ENCODE measurements at places on chromosomes 3 and 15.

GRCh38 chr15:42094512-42094963, at the start of gene PLA2G4D:
Gene PLA2G4D, minus strand, starts transcription at chr15:42094562. Its CDS starts 103 bp downstream, at chr15:42094459.
- no peak for DNase-seq

GRCh38 chr3:43373560-43373928, 87.2 kb downstream of the SNRK start:
- DNase-seq = no peak

GRCh38 chr3:54549607-54550220, 378.1 kb downstream of the LRTM1 start:
- no peak for DNase-seq

GRCh38 chr3:24135280-24135679, 190.2 kb downstream of the NR1D2 start:
- no peak for DNase-seq

DNA sequence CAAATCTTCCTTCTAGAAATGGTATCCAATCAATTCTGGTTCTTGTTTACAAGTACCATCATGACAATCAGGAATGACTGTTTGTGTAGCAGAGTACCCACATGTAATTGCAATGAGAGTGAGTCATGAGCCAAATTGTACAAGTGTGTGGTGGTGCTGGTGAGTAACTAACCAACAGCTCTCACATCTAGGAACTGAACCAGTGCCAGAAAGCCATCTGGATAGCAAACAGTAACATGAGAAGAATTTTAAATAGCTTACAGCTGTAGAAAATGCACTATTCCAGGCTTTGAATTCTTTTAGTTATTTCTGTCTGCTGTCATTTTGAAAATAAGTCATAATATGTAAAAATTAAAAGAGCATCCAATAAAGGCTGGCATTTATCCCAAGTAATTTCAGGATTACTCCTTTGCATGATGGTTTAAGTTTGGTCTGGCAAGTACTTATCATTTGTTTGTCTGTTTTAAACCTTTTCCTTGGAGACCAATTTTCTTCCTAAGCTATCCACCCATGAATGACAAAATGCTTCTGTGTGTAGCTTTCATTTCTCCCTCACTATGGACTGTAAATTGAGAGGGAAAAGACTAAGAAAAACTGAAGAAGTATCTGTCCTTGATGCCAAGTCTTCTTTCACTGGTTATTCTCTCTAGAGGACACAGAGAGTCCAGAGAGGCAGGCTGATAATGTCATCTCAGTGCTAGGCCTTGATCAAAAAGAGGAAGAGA, 60.0 kb downstream of the PIK3CB start:
- DNase-seq = peak; percentile 89

DNA sequence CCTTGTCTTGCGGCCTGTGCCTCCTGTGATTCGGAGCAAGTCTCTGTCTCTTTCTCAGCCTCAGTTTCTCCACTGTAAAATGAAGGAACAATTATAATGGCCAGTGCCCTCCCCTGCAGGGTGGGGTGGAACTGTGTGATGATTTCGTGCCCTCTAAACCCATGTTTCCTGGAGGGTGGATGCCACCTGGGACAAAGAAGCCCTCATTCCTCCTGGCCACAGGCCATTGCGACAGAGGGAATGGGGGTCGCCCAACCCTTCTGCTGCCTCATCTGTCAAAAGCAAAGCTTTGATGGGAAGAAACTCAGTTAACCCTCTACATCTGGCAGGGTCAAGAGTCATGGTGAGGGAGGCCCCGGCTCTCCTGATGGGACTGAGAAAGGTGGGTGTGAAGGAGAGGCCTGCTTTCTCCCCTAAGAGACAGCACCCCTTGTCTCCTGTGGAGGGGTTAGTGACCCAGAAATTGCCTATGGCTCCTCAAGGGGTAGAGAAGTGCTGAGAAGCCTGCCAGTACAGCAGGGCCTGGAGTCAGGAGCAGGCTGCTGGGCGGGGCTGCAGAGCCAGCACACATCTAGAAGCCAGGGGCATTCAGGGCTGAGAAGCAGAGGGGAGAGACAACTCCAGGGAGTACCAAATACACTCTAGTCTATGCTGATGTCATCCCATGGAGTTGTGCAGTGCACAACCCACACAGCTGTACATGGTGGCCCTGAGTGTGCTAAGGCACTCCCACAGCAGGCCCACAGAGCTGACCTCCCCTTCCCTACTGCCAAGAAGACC, 61.0 kb downstream of the PLXNA1 start:
- no peak for DNase-seq

DNA sequence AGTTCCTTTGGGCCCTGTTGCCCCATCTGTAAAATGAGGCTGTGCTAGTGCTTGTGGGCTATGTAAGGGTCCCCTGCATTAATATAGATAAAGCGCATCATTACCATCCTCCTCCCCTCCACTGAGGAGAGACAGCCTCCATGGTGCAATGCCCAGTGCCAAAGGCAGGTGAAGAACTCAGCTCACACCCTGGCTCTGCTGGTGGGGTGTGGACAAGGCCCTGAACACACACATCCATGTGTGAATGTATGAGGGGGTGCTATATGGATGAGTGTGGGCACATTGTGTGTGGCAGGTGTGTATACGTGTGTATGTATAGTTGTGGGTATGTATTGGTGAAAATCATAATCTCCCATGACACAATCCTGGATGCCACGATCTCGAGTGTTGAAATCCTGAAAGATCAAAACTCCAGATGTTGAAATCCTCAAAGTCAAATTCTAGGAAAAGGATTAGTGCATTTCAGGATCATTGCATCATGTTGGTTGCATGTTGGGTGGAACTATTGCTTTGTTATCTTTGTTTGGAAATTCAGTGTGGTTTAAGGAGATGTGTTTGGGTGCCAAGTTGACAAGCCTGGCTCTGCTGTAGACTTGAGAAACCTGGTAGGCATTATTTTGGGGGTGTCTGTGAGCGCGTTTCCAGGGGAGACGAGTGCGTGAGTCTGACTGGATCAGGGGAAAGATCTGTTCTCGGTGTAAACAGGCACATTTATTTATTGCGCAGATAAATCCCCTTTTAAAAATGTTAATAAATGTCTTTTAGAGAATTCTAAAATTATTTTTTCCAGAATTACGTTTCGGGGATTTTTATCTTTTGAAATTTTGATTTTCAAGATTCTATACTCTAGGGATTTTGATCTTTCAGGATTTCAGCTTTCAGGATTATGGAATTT, 42.0 kb upstream of the SEC61A1 start:
- no peak for DNase-seq

DNA sequence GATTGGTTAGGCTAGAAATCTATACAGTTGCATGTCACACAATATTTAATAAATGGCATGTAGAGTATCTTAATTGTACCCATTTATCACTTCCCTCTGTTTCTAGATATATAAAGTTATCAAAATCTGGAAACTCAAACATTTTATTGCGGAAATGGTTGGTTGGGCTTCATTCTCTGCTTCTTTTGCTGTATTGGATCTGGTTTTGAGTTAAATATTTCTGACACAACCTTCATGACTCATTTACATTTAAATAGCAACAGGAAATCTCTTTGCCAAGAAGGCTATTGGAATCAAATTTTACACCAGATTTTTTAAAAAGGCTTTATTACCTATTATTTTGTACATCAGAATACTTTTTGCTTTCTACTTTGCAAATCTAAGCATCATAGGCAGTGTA, 153.8 kb downstream of the EBLN2 start:
- DNase-seq = no peak

DNA sequence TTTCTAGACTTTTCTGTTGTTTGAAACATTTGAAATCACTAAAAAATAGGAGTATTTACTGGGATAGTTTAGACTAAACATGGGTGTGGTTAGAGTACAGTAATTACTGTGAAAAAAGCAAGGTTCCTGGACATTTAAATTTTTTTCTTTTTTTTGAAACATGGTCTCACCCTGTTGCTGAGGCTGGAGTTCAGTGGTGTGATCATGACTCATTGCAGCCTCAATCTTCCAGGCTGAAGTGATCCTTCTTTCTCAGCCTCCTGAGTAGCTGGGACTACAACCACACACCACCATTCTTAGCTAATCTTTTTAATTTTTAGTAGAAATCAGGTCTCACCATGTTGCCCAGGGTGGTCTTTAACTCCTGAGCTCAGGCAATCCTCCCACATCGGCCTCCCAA, 20.4 kb upstream of the CELF6 start:
- DNase-seq = no peak

DNA sequence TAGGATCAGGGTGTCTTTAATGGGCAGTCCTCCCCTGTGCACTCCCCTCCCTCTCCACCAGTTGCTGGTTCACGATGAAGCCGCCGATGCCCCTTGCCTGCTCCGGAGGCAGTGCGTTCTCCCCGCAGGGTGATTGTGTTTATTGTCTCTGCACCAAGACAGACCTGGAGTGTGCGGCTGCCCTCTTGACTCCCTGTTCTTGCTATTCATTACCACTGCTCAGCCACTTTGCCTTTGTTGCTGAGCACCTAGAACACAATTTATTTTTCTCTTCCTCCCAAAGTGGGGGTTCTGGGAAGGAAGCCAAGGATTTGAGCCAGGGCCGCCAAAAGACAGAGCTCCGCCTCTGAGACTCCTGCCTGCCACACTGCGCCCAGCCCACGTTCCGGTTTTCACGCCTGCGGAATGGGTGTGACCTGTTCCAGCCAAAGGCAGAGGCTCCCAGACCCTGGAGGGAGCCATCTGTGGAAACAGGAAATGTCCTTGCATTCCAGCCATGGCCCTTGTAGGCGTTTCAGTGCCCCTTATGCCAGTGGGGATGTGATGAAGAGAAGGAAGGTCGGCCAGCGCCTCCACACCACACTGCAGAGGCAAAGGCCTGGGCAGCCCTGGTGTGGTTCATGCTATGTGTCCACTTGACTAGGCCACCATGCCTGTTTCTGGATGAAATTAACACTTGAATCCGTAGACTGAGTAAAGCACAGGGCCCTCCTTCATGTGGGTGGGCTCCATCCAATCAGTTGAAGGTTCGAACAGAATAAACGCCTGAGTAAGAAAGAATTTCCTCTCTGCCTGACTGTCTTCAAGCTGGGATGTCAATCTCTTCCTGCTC, 85.8 kb downstream of the HMG20A start:
- no peak for DNase-seq

DNA sequence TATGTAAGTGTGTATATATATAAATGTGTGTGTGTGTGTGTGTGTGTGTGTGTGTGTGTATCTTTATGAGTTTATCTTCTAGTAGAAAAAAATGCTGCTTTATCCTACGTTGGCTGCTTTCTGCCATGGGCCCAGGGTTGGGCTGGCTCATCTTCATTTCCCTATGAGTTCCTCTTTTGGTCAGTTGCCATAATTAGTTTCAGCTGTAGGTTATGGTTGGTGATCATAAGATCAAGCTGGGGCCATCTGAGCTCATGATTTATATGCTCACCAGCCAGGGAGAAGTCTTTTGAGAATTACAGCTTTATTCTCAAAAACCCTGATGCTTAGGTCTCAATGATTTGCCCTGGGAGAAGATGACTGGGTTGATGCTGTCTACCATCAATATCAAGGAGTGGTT, 775.8 kb upstream of the ARPP21 start:
- DNase-seq = no peak

GRCh38 chr15:52021128-52021671, 2.2 kb downstream of the MAPK6 start:
- peak; percentile 78 for DNase-seq

DNA sequence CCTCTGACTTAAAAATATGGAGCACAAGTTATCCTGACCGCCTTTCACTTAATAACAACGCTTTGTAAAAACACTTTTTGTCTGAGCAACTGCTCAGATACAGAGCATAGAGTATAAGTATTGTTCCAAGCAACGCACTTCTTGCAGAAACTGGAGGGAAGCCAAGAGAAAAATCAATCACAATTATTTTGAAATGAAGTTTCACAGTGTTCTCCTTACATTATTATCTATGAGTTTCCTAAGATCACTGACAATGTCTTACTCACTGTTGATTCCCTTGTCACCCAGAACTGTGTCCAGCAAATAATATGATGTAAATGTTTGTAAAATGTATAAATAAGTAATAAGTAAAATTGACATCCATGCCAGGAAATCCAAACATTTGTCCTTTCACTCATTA, 184.6 kb upstream of the GPR149 start:
- peak; percentile 47 for DNase-seq

DNA sequence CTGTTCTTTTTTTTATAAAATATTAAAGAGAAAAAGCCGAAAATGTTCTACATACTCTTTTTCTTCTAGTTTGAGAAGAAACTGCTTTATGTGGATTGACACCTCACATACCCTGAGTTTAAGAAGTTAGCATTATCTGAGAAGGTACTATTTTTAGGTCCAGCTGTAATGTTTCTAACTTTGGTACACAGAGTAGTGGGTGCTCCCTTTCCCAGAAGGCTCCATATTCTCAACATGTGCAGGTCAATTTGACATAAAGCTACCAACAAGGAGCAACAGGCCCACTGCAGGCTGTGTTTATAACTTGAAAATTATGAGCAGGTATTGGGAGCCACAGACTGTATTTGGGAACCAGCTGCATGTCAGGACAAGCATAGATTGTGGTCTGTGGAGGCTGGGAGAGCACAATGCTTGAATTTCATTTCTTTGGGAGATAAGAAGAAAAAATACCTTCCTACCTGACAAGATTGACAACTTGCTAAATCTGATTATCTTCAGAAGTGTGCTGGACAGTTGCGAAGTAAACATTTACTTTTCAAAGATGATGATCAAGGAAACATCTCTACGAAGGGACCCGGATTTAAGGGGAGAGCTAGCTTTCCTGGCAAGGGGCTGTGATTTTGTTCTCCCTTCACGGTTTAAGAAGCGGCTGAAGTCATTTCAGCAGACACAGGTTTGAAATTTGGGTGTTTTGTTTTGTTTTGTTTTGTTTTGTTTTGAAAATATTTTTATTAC, 57.2 kb downstream of the PPP2R3A start:
- no peak for DNase-seq

DNA sequence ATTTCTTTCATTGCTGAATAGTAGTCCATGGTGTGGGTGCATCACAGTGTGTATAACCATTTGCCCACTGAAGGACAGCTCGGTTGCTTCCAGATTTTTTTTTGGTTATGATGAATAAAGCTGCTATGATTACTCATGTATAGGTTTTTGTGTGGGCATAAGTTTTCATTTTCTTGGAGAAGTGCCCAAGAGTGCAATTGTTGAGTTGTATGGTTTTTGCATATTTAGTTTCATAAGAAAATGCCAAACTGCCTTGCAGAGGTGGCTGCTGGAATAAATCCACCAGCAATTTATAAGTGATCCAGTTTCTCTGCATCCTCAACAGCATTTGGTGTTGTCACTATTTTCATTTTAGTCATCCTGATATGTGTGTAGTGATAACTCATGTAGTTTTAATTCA, 8.4 kb upstream of the SPESP1 start:
- no peak for DNase-seq

- DNase-seq = no peak
Measured at GRCh38 chr15:98398886-98399285, 249.5 kb upstream of the IGF1R start.
